ENCODE measurements at places on chromosomes 12 and 14.

DNA sequence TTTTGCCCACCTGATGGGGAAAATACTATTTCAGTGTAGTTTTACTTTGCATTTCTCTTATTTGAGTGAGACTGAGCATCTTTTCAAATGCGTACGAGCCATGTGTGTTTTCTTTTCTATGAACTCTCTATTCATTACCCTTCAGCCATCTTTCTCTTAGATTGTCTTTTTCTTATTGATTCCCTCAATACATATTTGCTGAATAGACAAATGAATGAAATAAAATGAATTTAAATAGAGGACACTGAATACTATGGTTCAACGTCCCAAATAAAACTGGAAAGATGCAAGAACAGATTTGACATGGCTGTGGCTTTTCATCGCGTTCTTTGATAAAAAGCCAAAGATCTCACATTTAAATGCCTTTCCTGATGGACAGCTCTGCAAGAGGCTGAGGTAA, 34.6 kb upstream of the RPH3A start:
- DNase-seq, result no peak

GRCh38 chr14:102565331-102565887, 27.0 kb upstream of the RCOR1 start:
- DNase-seq, result no peak

GRCh38 chr12:3553221-3553620, 62.2 kb downstream of the PRMT8 start:
- no peak for DNase-seq

DNA sequence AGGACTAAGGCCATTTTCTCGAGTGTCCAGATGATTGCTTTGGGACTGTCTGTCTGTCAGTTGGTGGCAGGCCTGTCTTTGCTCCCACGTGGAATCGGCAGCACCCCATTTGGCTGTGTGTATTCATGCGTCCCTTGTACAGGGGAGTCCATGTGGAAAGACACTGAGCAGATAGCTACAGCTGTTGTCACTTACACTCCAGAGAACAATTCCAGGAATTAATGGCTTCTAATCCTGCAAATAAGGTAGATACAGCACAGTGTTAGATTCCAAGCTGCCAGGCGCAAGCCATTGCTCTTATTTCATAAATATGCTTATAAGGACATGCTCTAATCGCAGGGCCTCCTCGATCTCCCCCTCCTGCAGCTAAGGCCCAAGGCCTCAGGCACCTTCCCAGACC, 208.8 kb downstream of the VRK1 start:
- DNase-seq, result no peak

GRCh38 chr14:50344116-50344775, 32.1 kb downstream of the DMAC2L start:
- no peak for DNase-seq

- DNase-seq, result no peak
Measured at GRCh38 chr14:103562179-103562428, 353 bp downstream of the BAG5 start.

- DNase-seq, result peak; percentile 3
Measured at GRCh38 chr12:77493302-77494168, 337.2 kb upstream of the NAV3 start.

DNA sequence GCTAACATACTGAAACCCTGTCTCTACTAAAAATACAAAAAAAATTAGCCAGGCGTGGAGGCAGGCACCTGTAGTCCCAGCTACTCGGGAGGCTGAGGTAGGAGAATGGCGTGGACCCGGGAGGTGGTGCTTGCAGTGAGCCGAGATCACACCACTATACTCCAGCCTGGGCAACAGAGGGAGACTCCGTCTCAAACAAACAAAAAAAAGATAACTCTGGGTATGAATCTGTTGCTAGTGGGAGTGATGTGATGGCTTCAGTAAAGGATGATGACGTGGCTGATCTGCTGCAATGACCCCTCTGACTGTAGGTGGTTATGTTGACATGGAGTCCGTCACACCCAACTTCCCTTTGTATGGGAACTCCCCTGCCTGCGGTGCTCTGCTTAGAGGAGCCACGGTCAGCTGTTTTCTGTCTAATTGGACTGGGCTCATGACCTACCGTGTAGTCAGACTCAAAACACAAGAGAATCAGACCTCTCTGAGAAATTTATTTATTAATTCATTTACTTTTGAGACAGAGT, 59.1 kb upstream of the MED13L start:
- no peak for DNase-seq

DNA sequence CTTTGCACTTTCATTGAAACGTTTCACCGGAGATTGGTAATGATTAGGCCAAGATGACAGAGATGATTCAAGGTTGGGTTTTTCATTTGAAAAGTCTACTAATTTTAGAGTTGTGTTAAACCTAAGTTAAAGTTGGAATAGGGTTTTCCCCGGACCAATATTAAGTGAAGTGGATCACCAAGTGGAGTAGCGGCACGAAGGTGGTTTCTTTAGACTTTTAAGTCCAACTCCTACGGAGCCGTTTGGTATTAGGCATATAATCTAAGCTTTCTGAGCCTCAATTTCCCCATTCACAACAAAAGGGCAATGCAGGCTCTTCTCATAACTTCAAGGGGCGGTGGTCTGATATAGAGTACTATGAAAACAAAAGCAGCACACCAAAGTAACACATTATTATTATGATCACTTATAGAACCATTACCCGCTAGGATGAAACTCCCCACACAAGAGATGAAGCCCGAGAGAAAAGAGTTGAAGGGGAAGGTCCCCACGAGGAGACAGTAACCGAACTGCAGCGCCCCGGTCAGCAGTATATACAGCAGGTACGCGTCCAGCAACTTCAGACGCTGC, 413 bp downstream of the DAD1 start:
- no peak for DNase-seq

GRCh38 chr14:62409626-62410300, 635.5 kb downstream of the KCNH5 start:
- DNase-seq, result peak; percentile 43

- DNase-seq, result no peak
Measured at GRCh38 chr12:101186291-101186690, 23.7 kb downstream of the SLC5A8 start.

DNA sequence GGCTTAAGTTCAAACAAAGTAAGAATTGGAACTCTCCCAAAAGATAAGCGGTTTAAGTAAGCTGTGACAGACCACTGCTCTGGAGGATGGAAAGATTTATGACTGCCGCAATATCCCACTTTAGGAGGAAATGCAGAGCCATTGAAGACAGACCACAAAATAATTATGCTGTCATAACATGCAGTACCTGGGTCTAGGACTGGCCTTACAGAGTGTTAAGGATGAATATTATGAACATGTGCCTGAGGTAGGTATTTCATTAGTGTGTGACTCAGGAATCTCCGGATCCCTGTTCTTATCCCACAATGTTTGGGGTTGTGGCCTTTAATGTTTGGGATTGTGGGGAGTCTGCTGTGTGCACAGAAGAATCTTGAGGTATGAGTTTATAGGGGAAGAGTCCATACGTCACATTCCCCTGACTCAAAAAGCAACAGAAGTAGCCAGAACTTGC, 114.9 kb downstream of the SAMD4A start:
- no peak for DNase-seq

DNA sequence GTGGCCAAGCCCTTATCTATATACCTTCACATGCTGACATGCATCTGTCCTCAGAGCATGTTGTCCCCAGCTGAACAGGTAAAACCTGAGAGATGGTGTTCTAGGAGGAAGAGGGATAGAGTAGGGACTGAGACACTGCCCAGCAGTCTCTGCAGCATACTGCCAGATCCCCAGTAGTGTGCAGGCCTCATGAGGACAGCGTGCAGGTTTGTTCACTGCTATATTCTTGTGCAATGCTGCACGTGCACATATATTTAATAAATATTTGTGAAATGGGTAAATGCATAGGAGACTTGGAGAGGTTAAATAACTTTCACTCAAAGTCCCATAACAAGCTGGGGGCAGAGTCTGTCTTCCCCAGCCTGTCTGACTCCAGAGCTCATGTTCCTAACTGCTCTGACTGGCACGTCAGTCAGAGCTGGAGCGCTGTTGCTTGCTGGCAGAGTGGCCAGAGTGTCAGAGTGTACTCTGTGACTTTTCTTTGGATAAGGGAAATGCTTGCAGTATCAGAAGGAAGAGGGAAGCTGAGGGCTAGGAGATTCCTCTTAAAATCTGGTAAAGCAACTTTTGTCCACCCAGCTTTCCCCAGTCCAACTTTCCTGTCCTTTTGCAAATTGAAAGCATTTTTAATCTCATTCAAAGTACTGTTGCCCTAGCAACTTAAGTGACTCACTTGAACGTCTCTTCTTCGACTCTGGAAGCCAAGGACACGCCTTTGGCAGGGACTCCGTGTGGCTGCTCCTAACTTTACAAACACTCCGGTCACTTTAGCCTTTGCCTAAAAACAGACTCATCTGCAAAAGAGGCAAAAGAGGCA, 14.9 kb upstream of the POLR3B start:
- DNase-seq, result peak; percentile 77

- DNase-seq, result no peak
Measured at GRCh38 chr14:31893221-31893757, 183.8 kb upstream of the ARHGAP5 start.

- DNase-seq, result no peak
Measured at GRCh38 chr14:68626386-68626785, 166.5 kb downstream of the ZFP36L1 start.

DNA sequence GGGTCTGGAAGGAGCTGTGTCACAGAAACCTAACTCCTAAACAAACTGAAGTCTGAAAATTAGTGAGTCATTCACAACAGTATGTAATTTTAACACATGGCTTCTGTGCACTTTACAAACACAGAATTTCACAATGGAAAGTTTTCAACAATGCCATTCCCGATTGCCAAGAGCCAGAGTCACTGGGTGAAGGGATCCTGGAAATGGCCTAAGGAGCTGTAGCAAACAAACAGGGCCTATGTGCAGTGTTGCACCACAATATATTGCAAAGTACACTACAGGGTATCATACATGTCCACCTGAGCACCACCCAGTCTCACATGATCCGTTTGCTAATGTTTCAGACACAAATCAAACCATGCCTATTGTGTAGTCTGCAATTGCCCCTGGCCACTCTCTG, 184.7 kb upstream of the OTX2 start:
- DNase-seq, result no peak

DNA sequence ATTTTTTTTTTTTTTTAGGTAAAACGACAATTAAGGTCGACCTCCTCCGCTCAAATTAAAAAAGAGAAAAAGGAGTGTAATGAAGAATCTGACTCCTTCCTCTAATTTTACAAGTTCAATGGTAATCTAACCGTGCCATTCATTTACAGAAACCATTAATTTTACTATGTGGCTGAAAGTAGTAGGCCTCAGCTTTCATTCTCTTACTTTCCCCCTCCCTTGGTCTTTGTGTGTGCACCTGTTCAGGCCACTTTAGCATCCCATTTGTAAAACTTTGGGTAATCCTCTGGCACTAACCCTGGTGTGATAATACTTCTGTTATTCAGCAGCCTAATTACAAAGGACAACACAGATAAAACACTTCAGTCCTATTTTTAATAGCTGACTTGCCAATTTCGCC, 128.1 kb downstream of the ASCL1 start:
- DNase-seq, result no peak

DNA sequence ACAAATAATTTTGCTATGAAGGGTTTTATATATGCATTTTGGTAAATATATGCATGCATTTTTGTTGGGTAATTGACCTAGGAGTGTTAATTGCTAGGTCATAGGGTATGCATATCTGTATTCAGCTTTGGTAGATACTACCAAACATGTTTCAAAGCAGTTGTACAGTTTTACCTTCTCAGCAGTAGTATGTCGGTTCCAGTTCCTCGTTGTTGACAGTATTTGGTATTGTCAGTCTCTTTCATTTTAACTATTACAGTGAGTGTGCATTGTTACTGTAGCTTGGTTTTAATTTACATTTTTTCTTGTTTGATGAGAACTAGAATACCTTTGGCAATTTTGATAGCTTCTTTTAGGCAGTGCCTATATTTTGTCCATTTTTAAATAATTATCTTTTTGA, 98.9 kb downstream of the ARID2 start:
- DNase-seq, result no peak

DNA sequence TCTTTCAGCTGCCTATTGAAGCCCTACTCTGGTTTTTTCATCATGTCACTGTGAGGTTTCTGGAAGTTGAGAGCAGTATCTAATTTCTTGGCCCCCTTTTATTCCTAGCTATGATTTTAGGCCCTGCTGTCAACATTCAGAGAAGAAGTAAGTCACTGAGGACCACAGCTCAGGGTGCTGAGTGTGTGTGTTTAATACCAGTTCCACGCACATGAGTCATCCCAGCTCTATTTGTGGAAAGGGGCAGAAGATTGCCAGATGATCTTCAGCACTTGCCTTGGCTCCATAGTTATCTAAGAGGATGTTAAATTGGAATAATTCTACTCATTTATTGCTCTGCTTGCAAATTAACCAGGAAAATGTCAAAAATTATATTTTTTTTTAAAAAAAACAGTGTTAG, 65.5 kb upstream of the SLC38A4 start:
- peak; percentile 32 for DNase-seq

- no peak for DNase-seq
Measured at GRCh38 chr14:24673534-24674203, 39.7 kb upstream of the GZMB start.

- no peak for DNase-seq
Measured at GRCh38 chr12:78457938-78458337, 406.6 kb upstream of the SYT1 start.

GRCh38 chr12:51746416-51746815, 102.1 kb downstream of the FIGNL2 start:
- no peak for DNase-seq

DNA sequence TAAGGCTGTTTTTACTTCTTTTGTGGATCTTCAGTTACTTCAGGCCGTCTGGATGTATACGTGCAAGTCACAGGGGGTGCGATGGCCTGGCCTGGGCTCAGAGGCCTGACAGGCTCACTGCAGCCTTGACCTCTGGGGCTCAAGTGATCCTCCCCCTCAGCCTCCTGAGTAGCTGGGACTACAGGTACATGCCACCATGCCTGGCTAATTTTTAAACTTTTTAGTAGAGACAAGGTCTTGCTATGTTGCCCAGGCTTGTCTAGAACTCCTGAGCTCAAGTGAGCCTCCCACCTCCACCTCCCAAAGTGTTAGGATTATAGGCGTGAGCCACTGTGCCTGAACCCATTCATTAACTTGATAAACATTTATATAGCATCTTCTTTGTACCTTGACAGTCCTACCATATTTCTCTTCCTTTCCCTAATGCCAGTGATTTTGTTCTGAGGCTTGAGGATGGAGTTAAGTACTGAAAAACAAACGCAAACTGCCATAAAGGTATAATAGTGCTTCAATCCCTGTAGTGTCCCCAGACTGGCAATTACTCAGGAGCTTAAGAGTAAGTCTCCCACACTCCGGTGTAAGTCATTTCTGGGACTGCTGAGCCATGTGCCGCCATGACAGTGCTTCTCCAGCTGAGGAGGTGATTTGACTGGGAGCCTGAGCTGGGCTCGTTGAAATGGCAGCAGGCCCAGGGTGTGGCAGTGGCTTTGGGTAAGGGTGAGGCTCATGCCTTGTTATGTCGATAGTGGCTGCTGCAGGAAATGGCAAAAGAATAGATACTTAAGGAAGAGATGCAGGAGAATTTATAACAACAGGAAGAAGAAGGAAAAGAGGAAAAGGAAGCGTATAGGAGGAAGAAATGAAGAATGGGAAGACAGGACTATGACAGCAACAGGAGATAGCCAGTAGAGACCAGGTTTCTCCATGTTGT, 43.7 kb upstream of the HECTD1 start:
- DNase-seq, result no peak

- DNase-seq, result no peak
Measured at GRCh38 chr12:45203767-45204166, 12.1 kb upstream of the ANO6 start.

- no peak for DNase-seq
Measured at GRCh38 chr14:56144176-56144575, 26.0 kb downstream of the PELI2 start.

All from GM04504 (cell line).